ENCODE measurements at places on chromosomes 11 and 22. TPM values are rescaled to one million over a fixed set of nuclear protein-coding genes. Genes with fewer than 3 reads are reported as not detected.
A peak's percentile ranks its signal among the peaks of the same experiment; 100 is the strongest.

The FOLR1 gene
- 0.26 TPM for polyA plus RNA-seq

- DNase-seq, result peak; percentile 46
Measured at GRCh38 chr11:8604078-8604723, 10.2 kb upstream of the STK33 start.

The PLEKHA7 gene
- 18.7 TPM for polyA plus RNA-seq

DNA sequence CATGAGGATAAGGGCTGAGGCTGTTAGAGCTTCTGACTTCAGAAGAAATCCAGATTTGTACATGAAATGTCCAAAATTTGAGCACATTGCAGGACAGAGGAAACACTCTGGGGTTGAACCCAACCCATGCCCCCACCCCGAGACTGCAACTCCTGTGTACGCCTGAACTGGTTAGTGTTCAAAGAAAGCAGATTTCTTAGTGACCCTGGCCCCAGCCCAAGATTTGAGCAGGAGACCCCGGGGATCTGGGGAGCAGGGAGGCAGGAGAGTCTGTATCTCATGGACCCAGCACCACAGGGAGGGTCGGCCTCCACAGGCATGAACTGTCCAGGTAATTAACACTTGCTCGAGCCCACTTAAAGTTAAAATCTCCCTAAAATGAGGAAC, 69.3 kb upstream of the WNT7B start:
- no peak for DNase-seq

- no peak for DNase-seq
Measured at GRCh38 chr11:58466293-58466692, 24.3 kb upstream of the OR5B12 start.

- DNase-seq, result no peak
Measured at GRCh38 chr22:27028093-27028492, 370.7 kb downstream of the MIAT start.

- no peak for DNase-seq
Measured at GRCh38 chr11:127931803-127932202, 655.6 kb downstream of the ETS1 start.

The ENTHD1 gene
- polyA plus RNA-seq, result not detected

The C11orf68 gene
- 37.2 TPM for polyA plus RNA-seq

- no peak for DNase-seq
Measured at GRCh38 chr11:78800756-78801155, 226.1 kb upstream of the NARS2 start.

The CARD16 gene
- 0.48 TPM for polyA plus RNA-seq

The ALDH3B2 gene
- polyA plus RNA-seq, result not detected

The ANO9 gene
- polyA plus RNA-seq, result 14.3 TPM

GRCh38 chr11:62558669-62559068, 12.1 kb upstream of the AHNAK start:
- no peak for DNase-seq

GRCh38 chr11:19713196-19714021, 772 bp downstream of the NAV2 start:
- no peak for DNase-seq

The OR56B1 gene
- polyA plus RNA-seq, result not detected

GRCh38 chr11:124310721-124311120, 3.0 kb downstream of the OR8D1 start:
- no peak for DNase-seq

GRCh38 chr22:30452861-30453260, 19.0 kb downstream of the SEC14L3 start:
- no peak for DNase-seq

The UEVLD gene
- 5.7 TPM for polyA plus RNA-seq

DNA sequence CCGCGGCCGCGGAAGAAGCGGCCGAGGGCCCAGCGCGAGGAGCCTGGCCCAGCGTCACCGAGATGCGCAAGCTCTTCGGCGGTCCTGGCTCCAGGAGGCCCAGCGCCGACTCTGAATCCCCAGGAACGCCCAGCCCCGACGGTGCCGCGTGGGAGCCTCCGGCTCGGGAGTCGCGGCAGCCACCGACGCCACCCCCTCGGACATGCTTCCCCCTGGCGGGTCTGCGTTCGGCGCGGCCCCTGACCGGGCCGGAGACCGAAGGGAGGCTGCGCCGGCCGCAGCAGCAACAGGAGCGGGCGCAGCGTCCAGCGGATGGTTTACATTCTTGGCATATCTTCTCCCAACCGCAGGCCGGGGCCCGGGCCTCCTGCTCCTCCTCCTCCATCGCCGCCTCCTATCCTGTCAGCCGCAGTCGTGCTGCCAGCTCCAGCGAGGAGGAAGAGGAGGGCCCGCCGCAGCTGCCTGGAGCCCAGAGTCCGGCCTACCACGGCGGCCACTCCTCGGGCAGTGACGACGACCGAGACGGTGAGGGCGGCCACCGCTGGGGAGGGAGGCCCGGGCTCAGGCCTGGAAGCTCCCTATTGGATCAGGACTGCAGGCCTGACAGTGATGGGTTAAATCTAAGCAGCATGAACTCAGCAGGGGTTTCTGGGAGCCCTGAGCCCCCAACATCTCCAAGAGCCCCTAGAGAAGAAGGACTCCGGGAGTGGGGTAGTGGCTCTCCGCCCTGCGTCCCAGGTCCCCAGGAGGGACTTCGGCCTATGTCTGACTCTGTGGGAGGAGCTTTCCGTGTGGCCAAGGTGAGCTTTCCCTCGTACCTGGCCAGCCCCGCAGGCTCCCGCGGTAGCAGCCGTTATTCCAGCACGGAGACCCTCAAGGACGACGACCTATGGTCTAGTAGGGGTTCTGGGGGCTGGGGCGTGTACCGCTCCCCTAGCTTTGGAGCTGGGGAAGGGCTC, 1.2 kb downstream of the ARHGEF17 start:
- peak; percentile 92 for DNase-seq

GRCh38 chr11:15446929-15447328, 332.2 kb downstream of the INSC start:
- no peak for DNase-seq

- no peak for DNase-seq
Measured at GRCh38 chr11:94586546-94586945, 19.4 kb downstream of the PIWIL4 start.

The CSTPP1 gene
- 10.7 TPM for polyA plus RNA-seq

DNA sequence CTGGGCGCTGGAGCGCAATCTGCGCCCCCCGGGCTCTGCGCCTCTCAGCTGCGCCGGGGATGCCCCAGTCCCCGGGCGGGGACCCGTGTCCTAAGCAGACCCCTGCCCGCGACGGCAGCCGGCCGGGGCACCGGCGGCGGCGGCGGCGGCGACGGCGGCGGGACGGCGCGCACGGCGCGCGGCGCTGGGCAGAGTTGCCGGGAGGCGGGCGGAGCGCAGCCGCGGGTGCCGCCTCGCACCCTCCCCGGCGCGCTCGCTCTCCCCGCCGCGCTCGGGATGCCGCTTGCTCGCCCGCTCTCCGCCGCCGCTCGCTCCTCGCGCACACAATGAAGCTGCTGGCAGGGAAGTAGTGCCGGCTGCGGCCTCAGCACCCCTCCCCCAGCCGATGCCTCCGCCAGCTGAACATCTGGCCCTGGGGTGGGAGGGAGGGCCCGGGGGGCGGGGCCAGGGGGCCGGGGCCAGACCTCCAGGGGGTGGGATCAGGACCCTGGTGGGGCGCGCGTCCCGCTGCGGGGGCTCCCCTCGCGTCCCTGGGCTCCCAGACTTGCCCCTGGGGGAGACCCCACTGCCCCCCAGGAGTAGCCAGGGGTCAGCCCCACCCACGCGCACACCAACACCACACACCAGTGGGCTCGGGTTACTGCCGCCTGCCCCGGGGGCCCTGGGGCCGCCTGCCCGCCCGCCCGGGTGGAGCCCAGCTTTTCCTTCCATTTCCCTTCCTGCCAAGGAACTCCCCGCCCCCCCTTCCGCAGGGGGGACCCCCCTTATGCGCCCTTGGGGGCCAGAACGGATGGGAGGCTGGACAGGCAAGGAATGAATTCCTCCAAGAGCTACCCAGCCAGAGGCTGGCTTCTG, at the start of gene RCOR2:
TSS of gene RCOR2 (minus strand) at position 328 of the 855 bp plus-strand sequence. CDS start 708 bp downstream, outside the sequence.
- peak; percentile 70 for DNase-seq

The DUSP8 gene
- 15.4 TPM for polyA plus RNA-seq

The YPEL4 gene
- 0.04 TPM for polyA plus RNA-seq

GRCh38 chr11:13117344-13117743, 108.2 kb downstream of the RASSF10 start:
- no peak for DNase-seq

- DNase-seq, result no peak
Measured at GRCh38 chr11:100981196-100981824, 148.3 kb downstream of the PGR start.

DNA sequence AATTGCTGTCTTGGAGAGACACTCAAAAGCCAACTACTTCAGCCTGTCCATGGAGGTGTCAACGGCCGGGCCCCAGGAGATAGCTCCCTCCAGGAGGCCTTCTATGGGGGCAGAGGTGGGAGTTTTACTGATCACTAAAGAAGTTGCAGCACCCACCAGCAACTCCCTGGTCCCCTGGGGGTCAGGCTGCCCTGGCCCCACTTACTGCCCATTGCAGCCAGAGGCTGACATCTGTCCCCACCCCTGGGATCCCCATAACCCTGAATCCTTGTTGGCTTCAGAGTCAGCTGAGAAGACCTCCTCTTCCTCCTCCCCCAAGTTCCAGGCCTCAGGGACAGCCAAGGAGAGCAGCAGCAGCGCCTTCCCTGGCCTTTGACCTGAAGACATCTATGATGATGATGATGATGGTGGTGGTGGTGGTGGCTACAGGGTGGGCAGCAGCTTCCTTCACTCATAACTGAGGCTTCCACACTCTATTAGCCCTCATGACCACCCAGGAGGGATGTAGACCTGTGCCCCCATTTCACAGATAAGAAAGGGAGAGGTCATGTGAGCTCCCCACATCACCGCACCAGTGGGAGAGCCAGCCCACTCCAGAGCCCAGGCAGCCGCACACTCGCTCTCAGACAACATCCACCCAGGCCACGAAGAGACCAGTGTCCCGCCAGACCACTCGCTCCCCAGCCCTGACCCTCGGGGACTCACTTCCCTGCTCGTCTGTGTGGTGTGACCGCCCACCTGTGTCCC, 43.8 kb upstream of the FGF3 start:
- no peak for DNase-seq

The HEPACAM gene
- 121 TPM for polyA plus RNA-seq

DNA sequence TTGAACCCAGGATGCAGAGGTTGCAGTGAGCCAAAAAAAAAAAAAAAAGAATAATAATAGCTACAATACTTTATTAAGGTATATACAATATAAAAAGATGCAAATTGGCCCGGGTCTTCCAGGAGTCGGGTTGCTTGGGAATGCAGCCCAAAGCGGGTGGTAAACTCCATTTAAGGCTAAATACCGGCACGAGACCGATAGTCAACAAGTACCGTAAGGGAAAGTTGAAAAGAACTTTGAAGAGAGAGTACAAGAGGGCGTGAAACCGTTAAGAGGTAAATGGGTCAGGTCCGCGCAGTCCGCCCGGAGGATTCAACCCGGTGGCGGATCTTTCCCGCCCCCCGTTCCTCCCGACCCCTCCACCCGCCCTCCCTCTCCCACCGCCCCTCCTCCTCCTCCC, 143.3 kb downstream of the DLG2 start:
- no peak for DNase-seq

DNA sequence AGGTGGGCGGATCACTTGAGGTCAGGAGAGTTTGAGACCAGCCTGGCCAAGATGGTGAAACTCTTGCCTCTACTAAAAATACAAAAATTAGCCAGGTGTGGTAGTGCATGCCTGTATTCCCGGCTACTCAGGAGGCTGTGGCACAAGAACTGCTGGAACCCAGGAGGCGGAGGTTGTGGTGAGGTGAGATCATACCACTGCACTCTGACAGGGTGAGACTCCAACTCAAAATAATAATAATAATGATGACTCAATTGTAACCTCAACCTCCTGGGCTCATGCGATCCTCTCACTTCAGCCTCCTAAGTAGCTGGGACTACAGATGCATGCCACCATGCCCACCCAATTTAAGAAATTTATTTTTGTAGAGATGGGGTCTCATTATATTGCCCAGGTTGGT, 15.6 kb upstream of the CHRNA10 start:
- DNase-seq, result no peak

GRCh38 chr11:43381802-43382201, 23.1 kb downstream of the TTC17 start:
- DNase-seq, result no peak

GRCh38 chr11:62575837-62576236, 2.1 kb upstream of the EEF1G start:
- DNase-seq, result no peak

The IGSF22 gene
- not detected for polyA plus RNA-seq

- DNase-seq, result no peak
Measured at GRCh38 chr22:36244522-36245391, 5.4 kb upstream of the APOL2 start.

The EIF4ENIF1 gene
- polyA plus RNA-seq, result 15.1 TPM

- no peak for DNase-seq
Measured at GRCh38 chr11:70625051-70625450, 226.7 kb downstream of the CTTN start.

The MN1 gene
- polyA plus RNA-seq, result 0.01 TPM

- DNase-seq, result no peak
Measured at GRCh38 chr11:70433966-70434812, 35.9 kb downstream of the CTTN start.

GRCh38 chr11:9092853-9093778, 1.7 kb upstream of the SCUBE2 start:
- no peak for DNase-seq

- peak; percentile 71 for DNase-seq
Measured at GRCh38 chr11:67632175-67632981, 2.6 kb upstream of the NUDT8 start.

DNA sequence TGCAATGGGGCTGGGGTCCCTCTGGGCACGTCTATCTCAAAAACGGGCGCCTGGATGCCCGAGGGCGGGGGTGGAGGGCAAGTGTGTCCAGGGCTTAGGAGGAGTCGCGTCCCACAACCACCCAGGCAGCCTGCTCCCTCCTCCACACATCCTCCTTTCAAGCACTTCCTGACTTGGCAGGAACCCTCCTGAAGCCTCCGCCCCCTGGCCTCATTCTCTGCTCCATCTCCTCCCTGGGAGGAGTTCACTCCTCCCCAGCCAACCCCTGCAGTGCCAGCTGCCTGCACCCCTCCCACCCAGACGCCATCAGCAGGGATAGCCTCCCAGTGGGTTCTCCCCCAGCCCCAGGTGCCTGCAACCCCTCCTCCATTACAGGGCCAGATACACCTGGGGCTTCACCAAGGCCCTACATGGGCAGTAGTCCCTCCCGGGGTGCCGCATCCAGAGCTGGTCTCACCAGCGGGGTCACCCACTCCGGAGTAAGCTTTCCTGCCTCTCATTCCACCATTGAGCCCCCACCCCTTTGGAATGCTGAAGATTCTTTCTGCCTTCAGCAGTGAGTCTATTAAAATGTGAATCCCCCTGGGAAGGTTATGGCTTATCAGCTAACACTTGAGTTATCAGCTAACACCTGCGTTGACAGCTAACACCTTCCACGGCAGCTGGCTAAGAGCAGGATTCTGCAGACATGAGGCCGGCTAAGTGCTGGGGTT, 24.4 kb downstream of the RTN4R start:
- DNase-seq, result no peak

The MLC1 gene
- not detected for polyA plus RNA-seq

DNA sequence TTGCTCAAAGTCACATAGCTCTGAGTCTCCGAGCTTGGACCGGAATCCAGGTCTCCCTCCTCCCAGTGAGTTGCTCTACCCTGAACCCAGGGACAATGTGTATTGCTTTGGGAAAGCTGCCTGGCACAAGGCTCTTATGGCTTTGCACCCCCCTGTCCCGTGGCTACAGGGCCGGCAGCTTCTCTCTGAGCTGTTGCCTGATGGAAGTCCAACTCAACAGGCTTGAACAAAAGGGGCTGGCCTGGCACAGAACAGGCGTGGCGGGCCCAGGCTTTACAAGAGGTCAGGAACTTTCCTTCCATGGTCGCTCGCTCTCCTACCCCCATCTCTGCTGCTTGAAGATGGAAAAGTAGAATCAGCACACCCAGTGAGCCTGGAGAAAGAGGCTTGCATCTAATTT, 34.3 kb downstream of the MYEOV start:
- no peak for DNase-seq
